Fibroblast of skin of right biceps (primary cell): ENCODE measurements at places on chromosomes 4 and X.
A peak's percentile ranks its signal among the peaks of the same experiment; 100 is the strongest.

DNA sequence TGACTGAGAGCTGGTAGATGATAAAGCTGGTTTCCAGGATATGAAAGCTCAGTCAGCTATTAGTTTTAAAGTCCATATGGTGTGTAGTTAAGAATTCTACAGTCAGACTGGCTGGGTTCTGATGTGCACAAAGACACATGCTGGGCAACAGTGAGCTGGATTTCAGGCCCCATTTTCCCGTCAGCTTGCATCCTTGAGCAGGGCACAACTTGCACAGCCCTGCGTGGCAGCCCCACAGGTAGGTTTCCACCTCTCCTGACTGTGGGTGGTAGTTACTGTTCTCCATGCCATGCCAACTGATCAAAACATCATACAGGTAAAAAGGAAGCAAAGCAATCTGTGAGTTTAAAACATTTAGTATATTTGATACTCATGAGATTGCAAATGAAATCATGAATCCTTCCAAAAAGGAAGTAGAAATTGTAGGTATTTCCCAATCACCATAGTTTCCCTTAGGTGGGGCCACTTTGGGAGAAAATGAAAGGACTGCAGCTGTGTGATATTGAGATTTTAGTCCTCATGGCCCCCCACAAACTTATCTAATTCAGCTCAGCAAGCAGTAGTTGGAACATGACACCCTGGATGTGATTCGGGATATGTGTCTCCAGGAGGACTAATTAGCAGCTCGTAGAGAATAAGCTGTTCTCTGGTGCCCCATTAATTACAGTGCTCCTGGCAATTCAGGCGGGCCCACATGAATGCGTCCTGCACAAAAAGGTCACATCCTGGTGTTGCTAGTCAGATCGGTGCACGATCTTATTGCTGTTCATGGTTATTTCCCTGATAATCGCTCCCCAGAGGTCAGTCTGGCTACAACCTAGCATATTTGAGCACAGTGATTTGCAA lies 42.4 kb upstream of the NOCT start:
- DNase-seq, result no peak

GRCh38 chr4:123624959-123625358 lies 228.4 kb downstream of the SPRY1 start:
- DNase-seq, result no peak

- peak; percentile 48 for DNase-seq
These were observed 29.5 kb upstream of the FGFR3 start for GRCh38 chr4:1763550-1764080.

- DNase-seq, result no peak
These were observed 27.4 kb downstream of the HOPX start for GRCh38 chr4:56653461-56654237.

- no peak for DNase-seq
These were observed 217.7 kb upstream of the CENPE start for GRCh38 chr4:103415801-103416200.

DNA sequence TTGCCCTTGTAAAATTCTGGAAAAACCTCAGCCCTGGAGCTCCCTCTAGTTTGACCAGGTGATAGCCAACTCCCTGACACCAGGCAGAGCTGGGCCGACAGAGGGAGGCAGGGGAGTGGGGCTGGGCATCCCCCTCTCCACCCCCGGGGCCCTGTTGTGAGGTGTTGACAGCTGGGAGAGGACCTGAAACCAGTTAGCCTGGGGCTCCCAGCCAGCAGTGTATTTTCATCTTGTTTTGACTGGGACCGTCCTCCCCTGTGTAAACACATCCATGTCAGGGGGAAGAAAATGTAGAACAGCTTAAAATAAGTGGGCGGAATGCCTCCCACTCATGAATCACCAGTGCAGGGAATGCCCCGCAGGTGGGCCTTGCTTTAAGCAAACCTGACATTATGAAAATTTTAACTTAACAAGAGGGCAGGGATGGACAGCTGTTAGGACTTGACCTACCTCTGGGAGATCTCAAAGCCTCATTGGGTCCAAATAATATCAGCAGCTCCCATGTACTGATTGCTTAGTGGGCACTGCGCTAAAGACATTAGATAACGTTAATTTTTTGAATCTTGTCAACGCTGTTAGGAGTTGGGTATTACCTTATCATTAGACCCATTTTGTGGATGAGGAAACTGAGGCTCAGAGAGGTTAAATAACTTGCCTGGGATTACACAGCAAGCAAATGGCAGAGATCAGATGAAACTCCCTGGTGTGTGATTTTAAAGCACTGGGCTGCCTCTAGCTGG lies 45.9 kb downstream of the TSC22D3 start:
- no peak for DNase-seq

DNA sequence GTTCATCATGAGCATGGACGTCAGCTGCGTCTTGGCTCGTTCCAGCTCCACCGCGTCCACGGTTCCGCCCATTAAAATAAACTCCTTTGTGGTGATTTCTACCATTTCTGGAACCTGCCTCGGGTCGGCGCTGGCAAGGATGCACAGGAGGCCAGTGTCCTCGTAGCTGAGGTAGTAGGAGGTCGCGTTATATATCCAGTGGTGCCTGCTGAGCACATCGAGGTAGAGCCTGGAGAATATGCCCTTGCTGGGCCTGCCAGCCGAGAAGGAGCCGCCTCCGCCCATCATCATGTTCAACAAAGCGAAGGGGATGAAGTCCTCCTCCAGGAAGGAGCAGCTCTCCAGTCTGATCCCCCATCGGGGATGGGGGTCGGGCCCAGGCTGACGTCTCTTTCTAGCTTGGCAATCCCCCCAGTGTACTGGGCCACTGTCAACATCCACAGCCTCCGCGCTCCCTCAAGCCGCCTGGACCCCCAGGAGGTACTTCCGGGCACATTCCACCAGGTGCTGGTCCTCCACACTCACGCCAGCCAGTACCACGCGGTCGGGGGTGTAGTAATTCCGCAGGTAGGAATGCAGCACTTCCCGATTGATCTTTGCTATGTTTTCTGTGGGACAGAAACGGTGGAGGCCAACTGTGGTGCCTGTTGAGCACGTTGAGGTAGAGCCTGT lies 120.9 kb upstream of the GRID2 start:
- DNase-seq, result no peak

- DNase-seq, result no peak
These were observed 77.5 kb downstream of the MAGED4 start for GRCh38 chrX:52262195-52262546.

DNA sequence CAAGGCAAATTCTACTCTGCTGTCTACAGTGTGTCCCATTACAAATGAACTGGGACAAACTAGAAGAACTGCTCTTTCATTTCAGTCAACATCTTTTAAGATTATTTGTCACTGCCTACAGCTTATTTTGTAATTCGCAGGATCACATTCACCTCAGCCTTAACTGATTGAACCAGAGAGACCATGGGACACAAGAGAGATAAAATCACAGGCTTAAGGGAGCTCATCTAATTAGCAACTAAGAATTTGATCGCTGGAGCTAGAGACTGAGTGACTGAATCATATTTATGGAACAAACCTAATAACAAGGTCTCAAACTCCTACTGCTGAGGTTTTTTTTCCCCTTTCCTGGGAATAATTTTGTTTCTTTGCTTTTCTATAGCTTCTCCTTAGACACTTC lies 898.2 kb downstream of the PCDH18 start:
- no peak for DNase-seq

DNA sequence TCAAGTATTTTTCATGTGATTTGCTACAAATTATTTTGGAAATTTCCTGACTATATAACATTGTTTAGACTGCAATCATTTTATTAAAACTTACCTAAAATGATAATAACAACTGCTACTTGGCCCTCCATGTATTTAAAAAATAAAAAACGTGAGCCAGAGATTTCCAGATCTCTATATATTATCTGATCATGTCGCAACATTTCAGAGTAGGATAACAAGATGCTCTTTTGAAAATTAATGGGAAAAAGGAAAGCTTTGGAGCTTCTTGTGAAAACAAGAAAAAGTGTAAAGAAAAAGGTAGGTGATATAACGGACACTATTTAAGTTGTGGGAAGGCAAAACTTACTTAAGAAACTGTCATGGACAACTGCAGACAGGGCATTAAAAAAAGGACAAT lies 14.9 kb upstream of the MAB21L2 start:
- no peak for DNase-seq

GRCh38 chr4:114250439-114250891 lies 271.0 kb upstream of the ARSJ start:
- peak; percentile 56 for DNase-seq

- DNase-seq, result no peak
These were observed 30.4 kb downstream of the ARHGEF6 start for GRCh38 chrX:136750364-136750763.

- no peak for DNase-seq
These were observed 161.6 kb upstream of the MID1 start for GRCh38 chrX:10781847-10782530.
